Natural killer cell treated with Interleukin-12 subunit alpha and Interleukin-12 subunit beta and Interleukin-15 and Interleukin-18, amount 100 ng/mL, for 72 hours (primary cell): ENCODE measurements at places on chromosomes 1 and 21. TPM values are rescaled to one million over a fixed set of nuclear protein-coding genes. Genes with fewer than 3 reads are reported as not detected.

The CCDC27 gene
- not detected for total RNA-seq

The ANKRD13C gene
- total RNA-seq: 27.0 TPM

The KRTAP12-2 gene
- total RNA-seq: not detected

GRCh38 chr21:42258885-42259407, 40.0 kb downstream of the ABCG1 start:
- H3K36me3 ChIP-seq: no peaks in the 10 kb centered on the region
- no peak overlapping the region for H3K27ac ChIP-seq
- no peaks in the 10 kb centered on the region for H3K27me3 ChIP-seq

- peaks cover 45% of the 10 kb centered on the region for H3K4me1 ChIP-seq
- H3K27me3 ChIP-seq: no peaks in the 10 kb centered on the region
- H3K27ac ChIP-seq: peak overlapping the region; percentile 86
- H3K36me3 ChIP-seq: peaks cover 33% of the 10 kb centered on the region
Observed at GRCh38 chr1:28195780-28196179, 19.3 kb upstream of the PTAFR start.

DNA sequence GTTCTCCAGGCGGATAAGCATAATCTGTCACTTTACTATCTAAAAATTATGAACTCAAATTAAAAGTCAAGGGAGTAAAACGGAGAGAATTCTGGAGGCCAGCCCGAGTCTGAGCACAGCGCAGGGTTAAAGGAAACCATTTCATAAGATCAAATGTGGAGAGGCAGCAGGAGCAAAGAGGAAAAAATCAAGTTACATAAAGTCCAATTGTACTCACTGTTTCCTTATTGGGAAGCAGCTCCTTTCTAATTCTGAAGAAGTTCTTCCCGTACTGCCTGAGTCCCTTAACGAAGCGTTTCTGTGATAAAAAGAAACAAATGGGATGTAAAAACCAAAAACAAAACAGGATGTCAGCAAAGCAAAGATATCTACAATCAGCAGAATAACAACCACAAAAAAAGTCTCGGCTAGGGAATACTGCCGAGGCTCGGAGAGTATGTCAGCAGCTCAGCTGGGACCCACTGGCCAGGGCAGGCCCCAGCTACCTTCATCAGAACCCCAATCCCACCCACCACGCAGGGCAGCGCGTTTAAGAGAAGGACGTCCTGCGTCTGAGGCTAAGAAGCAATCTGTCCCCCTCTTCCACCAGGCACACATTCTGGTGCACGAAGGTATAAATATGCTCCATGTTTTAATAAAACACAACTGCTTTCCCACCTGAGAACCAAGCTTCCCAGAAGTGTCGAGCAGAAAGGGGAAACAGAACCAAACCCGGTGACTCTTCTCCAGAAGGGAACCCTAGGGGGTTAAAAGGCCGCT, 104.8 kb downstream of the SLC45A1 start:
- no peaks in the 10 kb centered on the region for H3K27me3 ChIP-seq
- no peak overlapping the region for H3K4me3 ChIP-seq
- peaks cover 5% of the 10 kb centered on the region for H3K36me3 ChIP-seq
- DNase-seq: no peak

GRCh38 chr1:212247179-212247721, 38.0 kb upstream of the PPP2R5A start:
- no peaks in the 10 kb centered on the region for H3K36me3 ChIP-seq
- H3K4me3 ChIP-seq: no peak overlapping the region

DNA sequence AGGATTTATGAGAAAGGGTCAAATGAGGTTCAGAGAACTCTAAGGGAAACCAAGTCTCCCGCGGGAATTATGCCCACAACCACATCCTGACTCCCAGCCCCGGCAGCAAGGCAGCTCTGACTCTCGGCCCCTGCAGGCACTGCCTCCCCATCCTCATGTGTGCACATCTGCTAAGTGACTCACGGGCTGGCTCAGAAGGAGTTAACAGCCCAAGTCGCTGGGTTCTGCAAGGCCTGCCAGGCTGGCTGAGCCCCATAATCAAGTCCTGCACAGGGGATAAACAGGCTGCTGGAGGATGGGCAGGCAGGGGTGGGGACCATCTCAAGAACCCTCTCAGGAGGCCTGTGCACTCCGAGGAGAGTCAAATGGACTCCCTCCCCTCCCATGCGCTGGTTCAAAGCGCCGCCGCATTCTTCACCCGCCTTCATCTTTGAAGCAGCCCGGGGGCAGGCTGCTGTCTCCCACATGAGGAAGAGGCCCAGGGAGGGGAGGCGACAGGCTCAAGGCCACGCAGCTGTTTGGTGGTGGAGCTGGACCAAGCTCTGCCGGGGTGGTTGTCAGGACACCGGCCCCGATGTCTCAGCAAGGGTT, 344.3 kb downstream of the MATN1 start:
- no peak overlapping the region for H3K4me3 ChIP-seq
- H3K27me3 ChIP-seq: peaks cover 11% of the 10 kb centered on the region
- H3K4me1 ChIP-seq: no peaks in the 10 kb centered on the region
- no peak overlapping the region for H3K27ac ChIP-seq
- no peaks in the 10 kb centered on the region for H3K36me3 ChIP-seq
- peak; percentile 60 for DNase-seq

- peaks cover 7% of the 10 kb centered on the region for H3K36me3 ChIP-seq
- peaks cover 4% of the 10 kb centered on the region for H3K4me1 ChIP-seq
- H3K27me3 ChIP-seq: no peaks in the 10 kb centered on the region
- no peak for DNase-seq
- no peak overlapping the region for H3K4me3 ChIP-seq
Observed at GRCh38 chr1:90911353-90911752, 110.5 kb downstream of the ZNF644 start.

- H3K4me1 ChIP-seq: peaks cover 23% of the 10 kb centered on the region
- H3K4me3 ChIP-seq: no peak overlapping the region
- no peaks in the 10 kb centered on the region for H3K36me3 ChIP-seq
- H3K27me3 ChIP-seq: no peaks in the 10 kb centered on the region
Observed at GRCh38 chr1:9901148-9902059, 8.7 kb downstream of the CTNNBIP1 start.

- no peaks in the 10 kb centered on the region for H3K36me3 ChIP-seq
- DNase-seq: no peak
- H3K4me3 ChIP-seq: no peak overlapping the region
- no peak overlapping the region for H3K27ac ChIP-seq
Observed at GRCh38 chr1:177571485-177572076, 398.3 kb downstream of the SEC16B start.

DNA sequence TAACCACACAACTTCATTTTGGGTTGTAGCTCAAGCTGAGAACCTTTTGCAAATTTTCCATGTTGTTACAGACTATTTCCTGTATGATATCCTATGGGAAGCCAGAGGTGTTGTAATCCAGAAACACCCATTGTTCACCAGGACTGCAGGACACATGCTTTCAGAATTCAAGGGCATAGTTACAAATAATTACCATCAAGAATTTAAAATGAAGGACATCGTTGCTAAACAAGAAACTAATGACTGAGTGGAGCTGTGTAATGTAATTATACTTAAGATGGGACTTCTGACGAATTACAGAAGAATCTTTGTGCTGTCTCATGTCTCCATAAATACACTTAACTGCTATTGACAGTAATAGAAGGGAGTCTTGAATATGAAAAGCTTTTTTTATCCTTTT, 47.6 kb upstream of the HOOK1 start:
- no peak overlapping the region for H3K4me3 ChIP-seq
- H3K27ac ChIP-seq: no peak overlapping the region
- H3K27me3 ChIP-seq: peaks cover 6% of the 10 kb centered on the region
- DNase-seq: no peak
- no peaks in the 10 kb centered on the region for H3K36me3 ChIP-seq
- H3K4me1 ChIP-seq: no peaks in the 10 kb centered on the region

- no peak overlapping the region for H3K27ac ChIP-seq
- no peaks in the 10 kb centered on the region for H3K36me3 ChIP-seq
- no peak overlapping the region for H3K4me3 ChIP-seq
Observed at GRCh38 chr1:81912383-81912782, 111.6 kb downstream of the ADGRL2 start.

GRCh38 chr1:63214553-63214952, 107.8 kb upstream of the FOXD3 start:
- no peaks in the 10 kb centered on the region for H3K36me3 ChIP-seq
- H3K27me3 ChIP-seq: peaks cover 7% of the 10 kb centered on the region
- no peak overlapping the region for H3K27ac ChIP-seq
- no peak for DNase-seq
- H3K4me1 ChIP-seq: no peaks in the 10 kb centered on the region
- H3K4me3 ChIP-seq: no peak overlapping the region

DNA sequence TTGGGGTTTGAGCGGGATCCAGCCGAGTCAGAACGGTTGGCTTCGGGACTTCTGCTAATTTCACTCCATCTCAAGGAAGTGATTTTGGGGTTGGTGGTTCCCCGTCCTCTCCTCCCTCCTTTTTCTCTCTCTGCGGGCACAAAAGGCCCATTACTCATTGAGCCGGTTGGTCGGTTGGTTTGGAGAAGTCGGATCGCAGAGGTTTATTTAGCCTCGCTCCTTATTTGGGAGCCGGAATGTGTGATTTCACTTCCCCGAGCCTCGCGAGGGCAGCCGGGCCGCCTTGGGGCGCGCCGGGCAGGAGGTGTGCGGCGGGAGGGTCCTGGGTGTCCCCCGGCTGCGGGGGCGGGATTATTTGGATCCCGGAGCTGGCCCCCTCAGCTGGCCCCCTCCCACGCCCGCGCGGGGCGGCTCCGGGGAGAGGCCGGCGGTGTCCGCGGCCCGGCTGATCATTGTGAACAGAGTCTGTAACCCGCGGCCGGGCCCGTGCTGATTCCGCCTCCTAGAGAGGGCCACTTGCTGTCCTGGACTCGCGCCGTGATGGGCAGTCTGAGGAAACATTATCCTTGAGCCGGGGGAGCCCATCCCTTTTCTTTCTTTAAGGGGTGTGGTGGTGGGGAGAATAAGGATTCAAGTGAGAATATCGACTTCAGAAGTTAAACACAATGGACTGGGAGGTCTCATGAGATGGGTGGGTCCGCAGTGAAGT, 1.2 kb downstream of the MAPKAPK2 start:
- H3K27ac ChIP-seq: peak overlapping the region; percentile 95
- H3K27me3 ChIP-seq: no peaks in the 10 kb centered on the region
- peak overlapping the region; percentile 92 for H3K4me3 ChIP-seq
- no peaks in the 10 kb centered on the region for H3K36me3 ChIP-seq
- DNase-seq: peak; percentile 77
- H3K4me1 ChIP-seq: peaks cover 48% of the 10 kb centered on the region

DNA sequence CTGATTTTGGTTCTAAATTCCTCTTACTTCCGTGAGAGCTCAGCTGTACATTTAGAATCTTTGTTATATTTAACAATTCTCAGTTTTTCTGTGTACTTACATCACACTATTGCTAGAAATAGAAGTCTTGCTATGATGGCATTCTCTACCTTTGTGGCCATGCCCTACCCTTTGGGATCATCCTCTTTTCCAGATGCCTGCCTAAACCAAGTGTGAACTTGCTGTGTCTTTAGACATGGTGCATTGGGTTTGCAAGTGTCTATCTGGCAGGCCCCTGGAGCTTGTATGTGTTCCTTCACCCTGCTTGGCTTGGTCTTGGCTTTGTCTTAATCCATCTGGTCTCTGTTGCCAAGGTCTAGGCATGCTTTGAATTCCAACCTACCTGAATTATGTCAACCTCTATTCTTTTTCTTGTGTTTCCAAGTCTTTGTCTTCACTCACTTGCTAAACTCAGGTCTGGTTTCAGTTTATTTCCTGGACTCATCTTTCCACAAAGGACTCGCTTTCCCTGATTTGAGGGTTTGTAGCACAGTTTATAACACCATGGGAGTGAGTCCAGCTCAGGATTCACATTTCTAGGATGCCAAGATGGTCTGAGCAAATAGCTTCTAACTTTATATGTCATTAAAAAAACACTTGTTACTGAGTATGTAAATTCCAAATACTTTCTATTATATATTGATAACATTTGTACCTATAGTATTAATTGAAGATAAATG, 20.6 kb upstream of the APOBEC4 start:
- DNase-seq: no peak
- H3K4me1 ChIP-seq: no peaks in the 10 kb centered on the region
- peaks cover 42% of the 10 kb centered on the region for H3K27me3 ChIP-seq
- H3K27ac ChIP-seq: no peak overlapping the region
- no peak overlapping the region for H3K4me3 ChIP-seq
